CD4-positive, alpha-beta T cell (primary cell): ENCODE measurements at places on chromosomes 12 and 14.

DNA sequence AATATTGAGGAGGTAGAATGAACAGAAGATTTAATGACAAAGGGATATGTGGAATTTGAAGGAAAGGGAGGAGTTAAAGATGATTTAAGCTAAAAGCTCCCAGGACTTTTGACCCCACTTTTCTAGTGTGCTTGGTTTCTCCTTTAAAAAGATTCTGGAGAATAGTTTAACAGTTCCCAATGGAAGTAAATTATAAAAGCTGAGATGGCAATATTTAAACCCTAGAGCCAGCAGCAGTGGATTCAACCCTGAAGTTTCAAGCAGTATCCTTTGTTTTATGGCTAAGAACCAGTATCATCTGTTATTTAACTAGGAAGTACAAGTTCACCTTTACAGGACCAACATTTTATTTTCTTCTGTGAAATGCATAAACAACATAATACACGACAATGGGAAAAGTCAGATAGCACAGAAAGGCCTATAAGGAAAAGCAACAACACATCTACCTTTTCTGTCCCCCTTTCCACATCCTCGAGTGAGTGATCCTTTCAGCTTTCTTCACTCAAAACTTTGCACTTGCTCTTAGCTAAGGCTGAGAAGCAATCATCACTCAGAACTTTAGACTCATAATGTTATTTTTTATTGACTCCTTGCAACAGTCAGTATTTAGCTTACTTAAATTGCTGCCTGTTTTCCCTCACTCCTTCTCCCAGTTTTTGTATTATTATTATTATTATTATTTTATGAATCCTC is 264.5 kb downstream of the FBXL14 start:
- DNase-seq = no peak

DNA sequence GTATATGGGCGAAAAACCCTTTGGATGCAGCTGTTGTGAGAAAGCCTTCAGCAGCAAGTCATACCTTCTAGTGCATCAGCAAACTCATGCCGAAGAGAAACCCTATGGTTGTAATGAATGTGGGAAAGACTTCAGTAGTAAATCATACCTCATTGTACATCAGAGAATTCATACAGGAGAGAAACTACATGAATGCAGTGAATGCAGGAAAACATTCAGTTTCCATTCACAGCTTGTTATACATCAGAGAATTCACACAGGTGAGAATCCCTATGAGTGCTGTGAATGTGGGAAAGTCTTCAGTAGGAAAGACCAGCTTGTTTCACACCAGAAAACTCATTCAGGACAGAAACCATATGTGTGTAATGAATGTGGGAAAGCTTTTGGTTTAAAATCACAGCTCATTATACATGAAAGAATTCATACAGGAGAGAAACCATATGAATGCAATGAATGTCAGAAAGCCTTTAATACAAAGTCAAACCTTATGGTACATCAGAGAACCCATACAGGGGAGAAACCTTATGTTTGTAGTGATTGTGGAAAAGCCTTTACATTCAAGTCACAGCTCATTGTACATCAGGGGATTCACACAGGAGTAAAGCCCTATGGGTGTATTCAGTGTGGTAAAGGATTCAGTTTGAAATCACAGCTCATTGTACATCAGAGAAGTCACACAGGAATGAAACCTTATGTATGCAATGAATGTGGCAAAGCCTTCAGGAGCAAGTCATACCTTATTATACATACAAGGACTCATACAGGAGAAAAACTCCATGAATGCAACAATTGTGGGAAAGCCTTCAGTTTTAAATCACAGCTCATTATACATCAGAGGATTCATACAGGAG is 21.4 kb downstream of the ZNF268 start:
- no peak for DNase-seq

DNA sequence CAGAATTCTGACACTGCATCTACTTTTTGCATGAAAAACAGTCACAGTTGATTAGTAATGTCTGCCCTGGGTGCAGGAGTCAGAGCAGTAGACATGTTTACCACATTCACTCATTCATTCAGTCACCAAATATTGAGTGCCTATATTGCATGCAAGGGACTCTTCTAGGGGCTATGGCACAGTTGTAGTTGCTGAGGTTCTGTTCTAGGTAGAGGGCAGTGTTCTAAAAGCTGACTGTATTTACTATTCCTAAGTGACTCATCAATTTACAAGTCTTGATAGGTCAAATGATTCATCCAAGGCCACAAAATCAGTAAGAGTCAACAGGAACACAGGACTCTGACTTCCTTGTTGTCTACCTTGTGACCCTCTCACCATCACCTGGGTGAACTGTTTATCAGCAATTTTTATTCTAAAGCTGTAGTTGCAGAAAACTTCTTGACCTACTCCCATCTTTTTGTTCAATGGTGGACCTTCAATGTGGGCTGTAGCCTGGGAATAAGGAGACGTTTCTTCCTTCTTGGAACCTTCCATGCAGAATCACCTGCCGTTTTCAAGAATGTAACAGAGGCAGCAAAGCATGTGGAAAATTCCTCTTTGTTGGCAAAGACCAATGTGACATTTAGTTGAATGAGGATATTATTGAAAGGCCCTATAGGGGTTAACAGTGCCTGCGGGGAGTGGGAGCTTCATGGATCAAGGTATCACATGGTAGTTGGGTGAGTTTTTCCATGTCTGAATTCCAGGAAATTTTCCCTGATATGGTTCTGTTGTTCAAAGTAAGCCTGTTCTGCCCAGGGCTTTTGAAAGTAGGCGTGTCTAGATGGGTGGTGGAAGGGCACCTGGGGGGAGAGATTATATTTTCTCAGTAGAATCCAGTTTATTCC is 223.2 kb downstream of the KTN1 start:
- DNase-seq = peak; percentile 24

DNA sequence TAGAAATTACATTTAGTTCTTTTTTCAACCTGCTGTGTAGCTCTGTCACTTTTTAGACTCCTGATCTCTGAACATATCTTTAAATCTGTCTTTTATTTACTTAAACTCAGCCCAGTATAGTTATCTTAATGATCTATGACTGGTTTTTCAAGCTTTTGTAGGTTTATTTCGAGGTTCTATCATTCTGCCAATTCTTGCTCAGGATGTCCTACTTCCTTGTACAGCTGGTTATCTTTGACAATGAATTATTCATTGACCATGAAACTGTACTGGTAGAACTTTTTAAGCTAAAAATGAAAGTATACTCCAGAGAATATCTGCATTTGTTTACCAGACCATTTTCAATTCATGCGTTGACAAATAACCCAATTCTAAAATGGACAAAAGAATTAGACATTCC is 37.8 kb downstream of the TC2N start:
- no peak for DNase-seq

DNA sequence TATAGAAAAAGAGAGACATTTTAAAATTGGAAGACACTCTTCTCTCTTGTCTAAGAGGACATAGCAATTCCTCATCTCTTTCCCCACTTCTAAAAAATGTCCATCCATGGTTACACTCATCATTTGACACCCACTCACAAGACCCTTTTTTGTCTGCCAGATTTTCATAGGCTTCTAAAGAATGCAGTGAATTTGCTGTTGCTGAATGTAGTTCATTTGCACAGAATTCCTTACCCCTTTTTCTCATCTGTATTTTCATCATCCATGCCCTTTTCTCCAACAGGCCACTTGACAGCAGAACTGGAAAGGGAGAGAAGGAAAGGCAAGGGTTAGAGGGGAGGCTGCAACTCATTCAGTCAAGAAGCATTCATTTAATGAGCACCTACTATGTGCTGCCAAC is 128.0 kb downstream of the NUAK1 start:
- DNase-seq = no peak

GRCh38 chr12:88604646-88605045 is 24.4 kb upstream of the KITLG start:
- DNase-seq = no peak

DNA sequence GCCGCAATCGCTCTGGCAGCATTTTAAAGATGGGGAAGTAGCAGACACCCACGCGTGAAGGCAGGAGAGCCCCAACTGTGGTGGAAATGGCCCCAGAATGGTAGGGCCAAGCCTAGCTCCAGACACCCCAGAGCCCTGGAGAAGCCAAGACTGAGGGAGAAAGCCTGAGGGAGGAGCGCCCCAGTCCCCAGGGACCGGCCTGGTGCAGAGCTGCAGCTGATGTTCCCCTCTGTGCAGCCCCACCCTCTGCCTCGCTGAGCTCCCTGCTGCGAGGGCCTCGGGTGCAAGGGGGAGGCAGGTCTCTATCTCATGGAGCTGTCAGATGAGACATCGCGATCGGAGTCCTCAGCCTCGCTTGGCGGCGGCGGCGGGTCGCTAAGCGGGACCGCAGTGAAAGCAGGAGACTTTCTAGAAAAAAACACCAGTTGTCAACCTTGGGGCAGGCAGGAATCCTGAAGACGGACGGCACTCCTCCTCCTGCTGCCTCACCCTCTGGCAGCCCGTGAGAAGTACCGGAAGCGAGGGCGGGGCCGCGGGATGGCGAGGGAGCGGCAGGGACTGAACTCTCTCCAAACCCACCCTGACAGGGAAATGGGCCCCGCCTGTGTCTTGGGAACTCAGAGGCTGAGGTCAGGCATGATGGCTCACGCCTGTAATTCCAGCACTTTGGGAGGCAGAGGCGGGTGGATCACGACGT is 6.0 kb downstream of the GAPDH start:
- no peak for DNase-seq

DNA sequence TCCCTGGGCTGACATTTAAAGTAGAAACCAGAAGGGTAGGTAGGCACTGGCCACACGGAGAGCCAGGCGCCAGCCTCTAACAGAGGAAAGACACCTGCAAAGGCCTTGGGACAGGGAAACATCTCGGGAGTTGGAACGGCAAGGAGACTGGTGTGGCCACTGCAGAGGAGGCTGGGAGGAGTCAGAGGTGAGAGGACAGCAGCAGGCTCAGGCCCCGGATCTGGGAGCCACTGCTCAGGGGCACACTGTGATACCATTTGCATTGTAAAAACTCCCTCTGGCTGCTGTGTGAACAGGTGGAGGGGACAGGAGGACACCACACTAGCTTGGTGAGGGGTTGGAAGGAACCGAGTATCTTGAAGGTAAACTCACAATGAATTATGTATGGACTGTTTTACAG is 2.7 kb downstream of the ANHX start:
- no peak for DNase-seq

- no peak for DNase-seq
These were observed 320.0 kb downstream of the DPF3 start for GRCh38 chr14:72573725-72574417.

- no peak for DNase-seq
These were observed 36.1 kb downstream of the ASCL1 start for GRCh38 chr12:102993537-102993936.

DNA sequence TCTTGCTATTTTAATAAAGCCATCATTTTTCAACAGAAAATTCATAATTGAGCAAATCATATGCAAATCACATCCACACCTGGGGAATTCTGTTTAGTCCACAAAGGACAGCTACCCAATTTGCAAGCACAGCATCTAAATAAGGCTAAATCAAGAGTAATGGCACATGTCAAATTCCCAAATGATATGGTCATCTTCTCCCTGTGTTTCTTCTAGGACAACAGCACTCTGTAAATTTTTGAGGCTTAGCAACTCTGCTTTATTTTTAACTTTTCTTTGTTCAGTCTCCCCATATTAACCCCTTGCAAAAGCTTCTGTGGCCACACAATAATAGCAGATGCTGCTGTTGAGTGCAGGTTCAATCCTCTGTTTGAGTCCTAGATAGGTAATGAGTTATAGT is 155.6 kb upstream of the DAAM1 start:
- no peak for DNase-seq

GRCh38 chr14:68395604-68396003 is 397.3 kb downstream of the ZFP36L1 start:
- DNase-seq = no peak

DNA sequence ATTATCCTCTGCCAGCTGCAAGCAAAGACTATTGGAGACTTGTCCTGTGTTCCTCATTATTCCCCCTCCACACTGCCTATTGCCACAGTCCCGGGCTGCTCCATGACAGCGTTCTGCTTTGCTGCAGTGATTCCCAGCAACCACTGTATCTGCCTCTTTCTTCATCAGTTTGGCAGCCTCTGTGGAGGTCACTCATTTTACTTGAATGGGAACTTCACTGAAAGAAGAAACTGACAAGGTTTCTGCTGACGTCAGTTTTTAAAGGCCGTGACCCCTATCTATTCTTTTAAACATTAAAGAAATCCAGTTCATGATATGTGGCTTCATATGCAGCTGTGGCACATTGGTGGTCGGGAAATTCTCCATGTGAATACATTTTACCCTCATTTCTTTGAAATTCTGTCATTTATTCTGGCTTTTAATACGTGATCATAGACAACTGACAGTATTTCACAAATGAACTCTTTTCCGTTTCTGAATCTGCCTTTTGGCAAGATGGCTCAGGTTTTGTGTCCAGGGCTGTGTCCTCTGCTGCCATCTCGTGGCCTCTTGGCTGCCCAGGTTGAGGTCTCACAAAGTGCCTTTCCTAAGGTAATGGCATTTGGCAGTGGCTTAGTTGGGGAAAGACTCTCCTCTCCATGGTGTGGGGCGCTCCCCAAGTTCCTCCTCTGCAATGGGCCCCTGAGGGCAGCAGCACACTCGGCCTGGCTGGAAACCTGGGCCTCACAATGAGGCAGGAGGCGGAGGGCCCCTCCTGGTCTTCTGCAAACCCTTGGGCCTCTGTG is 5.8 kb downstream of the TMEM253 start:
- peak; percentile 65 for DNase-seq

GRCh38 chr12:54164387-54165145 is 24.2 kb downstream of the SMUG1 start:
- DNase-seq = no peak

GRCh38 chr14:81178063-81178462 is 42.7 kb downstream of the GTF2A1 start:
- no peak for DNase-seq

- no peak for DNase-seq
These were observed 279.0 kb downstream of the PAWR start for GRCh38 chr12:79411791-79412190.

DNA sequence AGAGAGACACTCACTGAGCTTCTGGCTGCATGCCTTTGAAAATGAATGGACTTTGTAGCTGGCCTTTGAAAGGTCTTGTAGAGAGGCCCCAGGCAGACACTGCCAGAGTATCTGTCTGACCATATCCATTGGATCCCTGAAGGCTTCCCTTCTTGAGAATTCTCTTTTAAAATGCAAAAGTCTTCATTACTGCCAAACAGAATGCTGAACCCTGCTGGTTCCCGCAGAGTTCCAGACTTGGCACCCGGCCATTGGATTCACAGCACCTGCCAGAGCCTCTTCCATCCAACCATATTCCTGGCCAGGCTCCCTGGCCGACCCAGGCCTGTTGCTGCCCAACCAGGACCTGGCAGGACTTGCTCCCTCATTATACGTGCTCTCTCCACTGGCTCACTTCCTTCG is 182.5 kb downstream of the GXYLT1 start:
- no peak for DNase-seq

- no peak for DNase-seq
These were observed 389.7 kb upstream of the FAR2 start for GRCh38 chr12:28759333-28759732.

DNA sequence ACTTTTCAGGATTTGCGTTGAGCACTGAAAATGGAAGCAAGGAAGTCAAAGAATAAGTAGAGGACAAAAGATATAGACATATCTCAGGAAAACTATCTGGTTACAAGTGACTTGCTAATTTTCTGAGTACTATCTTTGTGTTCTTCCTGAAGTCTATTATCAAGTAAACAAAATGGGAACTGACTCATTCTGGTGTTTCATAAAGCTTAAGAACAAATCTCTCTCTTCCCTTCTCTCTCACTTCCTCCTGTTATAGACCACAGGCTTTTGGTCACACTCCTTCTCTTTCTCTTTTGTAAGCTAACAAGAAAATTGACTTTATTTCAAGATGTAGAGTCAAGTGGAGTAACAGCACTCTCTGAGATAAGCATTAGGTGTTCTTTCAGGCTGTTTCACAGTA is 406.6 kb upstream of the SYT1 start:
- DNase-seq = no peak

GRCh38 chr12:49335955-49336644 is 888 bp downstream of the C1QL4 start:
- no peak for DNase-seq
